GM10248 (cell line): ENCODE measurements at places on chromosomes 6 and 20.

DNA sequence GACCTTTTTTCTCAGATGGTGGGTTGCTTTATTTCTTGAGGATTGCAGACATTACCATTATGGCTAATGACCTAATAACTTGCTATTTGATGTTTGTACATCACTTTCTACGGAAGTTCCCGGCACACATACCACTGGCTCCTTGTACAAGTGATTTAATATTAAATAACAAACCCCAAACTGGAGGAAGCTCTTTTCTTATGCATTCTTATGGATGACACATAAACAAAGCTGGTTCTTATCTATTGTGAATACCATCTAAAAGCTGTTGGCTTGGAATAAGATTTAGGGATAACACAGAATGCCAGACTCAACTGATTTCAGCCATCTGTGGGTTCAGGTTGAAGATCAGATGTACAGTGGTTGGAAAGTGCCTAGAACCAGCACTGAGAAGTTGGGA is 272.6 kb downstream of the TSHZ2 start:
- no peak for DNase-seq

- DNase-seq, result peak; percentile 57
These were observed 8.1 kb upstream of the PFDN4 start for GRCh38 chr20:54199721-54200176.

GRCh38 chr6:41424370-41425058 is 89.1 kb downstream of the NCR2 start:
- peak; percentile 77 for DNase-seq

DNA sequence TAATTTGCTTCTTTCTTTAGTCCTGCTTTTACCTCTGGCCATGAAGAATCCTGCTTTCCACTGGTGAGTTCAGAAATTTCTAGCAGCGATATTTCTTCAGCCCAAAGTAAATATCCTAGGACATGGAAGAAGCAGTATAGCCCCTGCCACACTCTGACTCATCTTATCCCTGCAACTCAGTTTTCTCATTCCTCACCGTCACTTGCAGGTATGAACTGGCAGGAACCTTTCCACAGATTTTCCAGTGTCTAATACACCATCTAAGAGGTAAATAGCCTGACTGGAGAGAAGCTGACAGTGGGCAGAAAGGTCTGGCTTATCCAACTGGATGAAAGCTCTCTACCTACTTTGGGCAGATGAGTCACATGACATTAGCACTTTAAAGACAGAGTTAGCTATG is 816.7 kb upstream of the FLRT3 start:
- DNase-seq, result no peak

DNA sequence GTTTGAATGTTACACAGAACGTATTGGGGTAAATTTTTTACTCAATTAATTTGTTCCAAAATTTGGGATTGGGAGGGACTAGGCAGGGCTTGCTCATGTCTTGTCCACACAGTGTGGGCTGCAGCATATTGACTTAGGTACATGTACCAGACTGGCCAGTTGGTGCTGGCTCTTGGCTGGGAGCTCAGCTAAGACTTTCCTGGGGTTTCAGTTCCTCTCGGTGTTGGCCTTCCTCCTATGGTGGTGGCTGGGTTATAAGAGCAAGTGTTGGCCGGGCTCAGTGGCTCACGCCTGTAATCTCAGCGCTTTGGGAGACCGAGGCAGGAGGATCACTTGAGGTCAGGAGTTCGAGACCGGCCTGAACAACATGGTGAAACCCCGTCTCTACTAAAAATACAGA is 4.9 kb downstream of the CENPQ start:
- no peak for DNase-seq

GRCh38 chr6:127946388-127946787 is 45.5 kb upstream of the THEMIS start:
- no peak for DNase-seq
